ENCODE measurements at places on chromosomes 6 and 20.

- no peak for DNase-seq
Measured at GRCh38 chr6:110389689-110390382, 25.5 kb downstream of the DDO start.

GRCh38 chr20:11544029-11544678, 373.5 kb upstream of the BTBD3 start:
- no peak for DNase-seq

DNA sequence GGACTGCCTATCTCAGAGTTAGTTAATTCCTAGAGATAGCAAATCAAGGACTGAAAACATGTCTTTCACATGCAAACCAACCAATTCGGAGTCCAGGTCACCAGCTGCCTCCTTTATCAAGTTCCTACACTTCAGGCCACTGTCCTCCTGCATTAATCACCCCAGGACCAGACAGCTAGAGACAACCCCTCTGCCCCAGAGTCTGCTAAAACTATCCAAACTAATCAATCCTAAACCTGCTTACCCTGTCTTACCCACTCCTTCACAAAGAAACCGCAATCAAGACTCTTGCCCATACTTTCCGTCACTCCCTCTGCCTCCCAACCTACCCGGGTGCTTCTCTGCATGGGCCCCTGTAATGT, 207.0 kb downstream of the HIVEP2 start:
- no peak for DNase-seq

DNA sequence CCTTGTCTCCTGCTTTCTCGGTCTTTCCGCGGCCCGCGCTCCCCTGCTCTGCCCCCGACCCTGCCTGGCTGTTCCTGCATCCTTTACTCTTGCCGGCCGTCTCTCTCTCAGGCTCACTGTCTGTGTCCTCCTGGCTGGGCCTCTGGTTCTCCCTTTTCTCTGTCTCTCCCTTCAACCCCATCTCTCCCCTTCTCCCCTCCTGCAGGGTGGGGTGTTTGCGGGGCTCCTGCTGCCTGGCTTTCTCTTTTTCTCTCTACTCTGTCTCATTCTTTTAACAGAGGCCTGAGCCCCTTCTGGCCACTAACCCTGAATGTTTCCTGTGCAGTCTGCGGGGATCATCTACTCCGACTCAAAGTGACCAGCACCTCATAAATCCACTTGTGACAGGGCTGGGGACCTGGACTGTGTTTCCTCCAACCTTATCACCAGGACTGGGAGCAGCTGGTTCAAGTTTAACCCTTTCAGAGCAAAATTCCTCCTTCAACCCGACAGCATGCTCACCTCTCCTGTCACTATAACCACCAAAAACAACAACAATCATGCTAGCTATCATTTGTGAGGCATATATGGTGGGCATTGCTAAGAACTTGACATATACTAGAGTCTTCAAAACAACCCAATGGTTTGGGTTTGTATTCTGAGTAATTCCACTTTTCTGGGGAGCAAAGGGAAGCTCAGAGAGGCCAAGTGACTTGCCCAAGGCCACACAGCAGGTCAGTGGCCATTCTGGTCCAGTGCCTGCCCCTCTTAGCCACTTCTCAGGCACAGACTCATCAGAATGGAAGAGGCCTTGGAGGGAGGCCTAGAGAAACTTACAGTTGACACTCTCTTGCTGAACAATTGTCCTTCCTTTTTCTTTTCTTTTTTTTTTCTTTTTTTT, 811 bp upstream of the RSPO4 start:
- DNase-seq = no peak

DNA sequence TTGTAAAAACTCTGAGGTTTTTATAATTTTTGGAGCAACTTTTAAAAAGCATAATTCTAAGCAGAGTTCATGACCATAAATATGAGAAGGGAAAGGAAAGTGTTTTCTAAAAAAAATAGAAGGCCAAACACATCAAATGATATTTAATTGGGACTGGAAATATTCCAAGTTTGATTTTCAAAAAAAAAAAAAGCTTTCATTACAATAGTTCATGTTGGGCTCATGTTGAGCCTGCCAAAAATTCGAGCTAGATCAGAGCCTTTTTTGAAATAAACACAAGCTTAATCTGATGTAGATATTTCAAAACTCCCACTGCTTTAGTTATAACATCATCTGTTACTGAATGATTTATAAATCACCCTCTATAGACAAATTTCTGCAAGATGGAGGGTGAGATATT, 163.4 kb upstream of the DEFB112 start:
- DNase-seq = no peak

DNA sequence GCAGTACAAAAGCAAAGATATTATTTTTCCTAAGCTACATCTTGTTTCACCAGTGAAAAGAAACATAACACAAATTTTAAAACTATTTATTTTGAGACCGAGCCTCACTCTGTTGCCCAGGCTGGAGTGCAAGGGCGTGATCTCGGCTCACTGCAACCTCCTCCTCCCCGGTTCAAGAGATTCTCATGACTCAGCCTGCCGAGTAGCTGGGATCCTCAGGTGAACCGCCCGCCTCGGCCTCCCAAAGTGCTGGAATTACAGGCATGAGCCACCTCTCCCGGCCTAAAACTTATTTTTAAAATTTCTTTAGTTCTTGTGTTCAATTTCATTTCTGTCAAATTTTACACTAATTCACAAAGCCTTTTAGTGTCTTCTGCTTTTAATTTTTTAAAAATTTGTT, 5.9 kb downstream of the SRSF12 start:
- DNase-seq = no peak

GRCh38 chr20:50721881-50722281, 9.5 kb upstream of the PARD6B start:
- no peak for DNase-seq

DNA sequence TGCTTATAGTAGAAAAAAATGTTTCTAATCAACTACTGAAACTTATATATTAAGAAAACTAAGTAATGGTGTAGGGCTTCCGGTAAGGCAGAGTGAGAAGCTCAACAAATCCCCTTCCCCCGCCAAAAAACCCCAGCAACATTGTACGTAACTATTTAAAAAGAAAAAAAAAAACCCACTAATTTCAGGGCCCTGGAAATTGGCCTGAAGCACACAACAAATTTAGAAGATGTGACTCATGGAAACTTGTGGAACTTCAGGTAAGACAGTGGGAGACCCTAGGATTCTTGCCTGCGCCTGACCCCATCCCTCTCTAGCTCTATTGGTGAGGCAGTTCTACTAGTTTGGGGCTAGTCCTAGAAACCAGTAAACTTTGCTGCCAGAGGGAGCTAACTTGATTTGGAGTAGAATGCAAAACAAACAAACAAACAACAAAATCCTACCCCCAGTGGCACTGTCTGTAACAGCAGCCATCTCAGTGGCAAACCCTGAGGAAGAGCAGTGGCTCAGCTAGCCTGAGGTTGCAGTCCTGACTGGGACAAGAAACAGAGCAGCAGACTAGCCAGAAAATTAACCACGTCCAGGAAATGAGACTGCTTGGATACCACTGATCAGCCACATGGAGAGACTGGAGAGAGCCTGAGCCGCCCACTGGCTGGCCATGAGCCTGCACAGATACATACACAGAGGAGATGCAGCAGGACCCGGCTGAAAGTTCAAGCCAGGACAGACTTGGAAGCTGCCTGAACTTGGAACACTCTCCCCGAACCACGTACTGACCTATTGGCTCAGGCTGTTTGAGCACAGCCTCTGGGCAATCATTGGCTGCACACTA, 135.1 kb downstream of the TBXT start:
- DNase-seq = no peak

DNA sequence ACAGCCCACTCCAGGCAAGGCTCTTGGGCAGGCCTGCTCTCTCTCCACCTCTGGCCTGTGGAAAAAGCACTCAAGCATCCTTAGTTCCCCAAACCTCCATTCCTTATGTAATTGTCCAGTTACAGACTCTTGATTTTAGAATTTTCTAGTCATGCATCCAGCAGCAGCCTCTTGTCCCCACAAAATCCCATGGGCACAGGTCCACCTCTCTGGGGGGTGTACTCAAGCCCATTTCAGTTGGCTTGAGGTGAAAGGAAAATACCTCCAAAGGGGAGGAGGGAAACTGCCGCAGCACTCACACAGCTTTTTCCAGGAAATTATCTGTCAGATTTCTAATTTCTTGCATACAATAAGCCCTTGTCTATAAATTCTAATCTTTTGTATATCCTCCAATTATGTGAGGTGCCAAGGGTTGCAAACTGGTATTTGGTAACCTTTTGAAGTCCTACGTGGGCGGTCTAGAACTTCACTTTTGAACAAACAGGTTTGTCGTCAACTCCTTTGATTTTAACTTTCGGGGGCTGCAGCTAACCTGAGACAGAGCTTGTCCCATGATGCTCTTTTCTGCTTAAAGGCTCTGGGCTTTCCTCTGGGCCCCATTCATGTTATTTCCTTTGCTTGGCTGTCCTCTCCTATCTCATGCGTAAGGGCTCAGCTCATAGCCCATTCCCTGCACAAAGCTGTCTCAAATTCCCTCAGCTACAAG, 104.7 kb upstream of the CEP85L start:
- DNase-seq = no peak

GRCh38 chr20:11766961-11767360, 150.7 kb upstream of the BTBD3 start:
- DNase-seq = no peak

DNA sequence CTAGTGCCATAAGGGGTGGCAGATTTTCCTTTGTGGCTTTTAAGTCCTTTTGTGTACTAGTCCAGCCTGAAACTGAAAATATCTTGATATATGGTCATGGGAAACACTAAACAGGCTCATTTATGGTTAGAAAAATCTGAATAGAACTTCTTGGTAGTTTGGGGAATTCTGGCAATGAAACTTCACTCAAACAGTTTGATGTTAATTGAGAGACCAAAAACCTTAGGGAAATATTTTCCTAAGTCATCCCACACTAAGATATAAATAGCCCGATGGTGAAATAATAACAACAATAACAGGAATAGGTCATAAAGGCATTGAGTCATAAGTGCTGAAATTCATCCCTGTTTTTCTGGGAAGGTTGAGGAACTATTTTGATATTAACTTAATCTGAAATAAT, 146.2 kb upstream of the SMLR1 start:
- no peak for DNase-seq

DNA sequence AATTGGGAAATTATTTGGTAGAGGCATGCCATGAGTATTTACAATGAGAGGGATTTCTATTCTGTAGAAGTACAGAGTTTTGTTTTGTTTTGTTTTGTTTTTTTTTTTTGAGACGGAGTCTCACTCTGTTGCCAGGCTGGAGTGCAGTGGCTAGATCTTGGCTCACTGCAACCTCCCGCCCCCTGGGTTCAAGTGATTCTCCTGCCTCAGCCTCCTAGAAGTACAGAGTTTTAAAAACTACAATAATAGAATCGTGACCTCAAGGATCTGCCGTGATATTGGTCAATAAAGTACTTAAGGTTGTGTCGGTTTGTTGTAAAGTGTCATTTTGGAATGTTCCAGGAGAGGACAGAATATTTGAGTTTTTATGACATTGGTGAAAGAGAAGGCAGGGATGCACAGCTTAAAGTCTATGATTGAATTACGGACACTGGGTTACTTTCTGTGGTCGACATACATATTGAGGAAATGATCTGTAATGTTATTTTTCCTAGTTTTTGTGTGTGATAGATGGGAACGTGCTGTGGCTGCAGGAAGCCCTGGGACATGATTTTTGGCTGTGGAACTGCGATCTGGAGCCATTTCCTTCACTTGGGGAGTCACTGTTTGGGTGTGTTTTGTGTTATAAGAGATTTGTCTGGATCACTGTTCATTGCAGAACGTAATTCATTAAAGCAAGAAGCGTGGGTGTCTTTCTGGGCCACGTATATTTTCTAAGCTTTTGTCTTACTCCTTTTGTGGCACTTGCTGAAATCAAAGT, 59.6 kb downstream of the TIAM2 start:
- DNase-seq = no peak

GRCh38 chr20:33894798-33895197, 83.7 kb downstream of the CHMP4B start:
- no peak for DNase-seq

- no peak for DNase-seq
Measured at GRCh38 chr20:37627060-37627766, 66.6 kb upstream of the CTNNBL1 start.

DNA sequence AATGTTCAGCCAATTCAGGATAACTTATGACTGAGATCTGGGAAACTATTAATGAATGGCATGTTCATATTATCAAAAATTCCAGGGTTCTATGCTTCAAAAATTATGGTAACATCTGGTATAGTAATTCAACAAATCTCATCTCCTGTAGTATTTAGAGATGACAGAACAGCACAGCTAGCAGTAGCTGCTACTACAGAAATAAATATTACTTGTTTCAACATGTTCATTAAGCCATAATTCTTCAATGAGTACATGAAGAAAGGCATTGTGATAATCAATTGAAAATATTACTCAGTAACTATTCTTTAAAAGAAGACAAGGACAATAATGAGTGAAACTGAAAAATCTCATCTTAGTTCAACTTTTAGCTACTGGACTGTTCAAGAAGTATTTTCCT, 66.8 kb downstream of the ATG5 start:
- DNase-seq = no peak

DNA sequence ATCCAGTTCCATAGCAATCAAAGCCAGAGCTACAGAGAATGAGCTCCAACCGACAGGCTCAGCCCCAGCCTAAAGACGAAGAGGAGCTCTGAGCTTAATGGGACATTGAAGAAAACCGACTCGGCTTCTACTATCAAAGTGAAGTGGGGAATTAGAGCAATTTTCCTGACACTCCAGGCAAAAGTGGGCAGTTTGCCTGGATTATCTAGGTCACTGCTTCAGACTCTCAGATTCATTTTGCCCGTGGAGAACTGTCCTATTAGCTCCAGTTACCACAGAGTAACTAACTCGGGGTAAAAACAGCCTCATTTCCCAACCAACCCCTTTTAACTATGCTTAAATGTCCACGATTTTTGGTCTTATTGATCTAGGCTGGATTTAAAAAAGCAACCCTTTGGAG, 592.1 kb upstream of the NRSN1 start:
- DNase-seq = no peak

- no peak for DNase-seq
Measured at GRCh38 chr6:116411284-116411623, 40.5 kb downstream of the DSE start.

GRCh38 chr20:51163996-51164600, 141.2 kb upstream of the KCNG1 start:
- no peak for DNase-seq

GRCh38 chr6:167751579-167752115, 75.1 kb upstream of the AFDN start:
- DNase-seq = no peak

- DNase-seq = no peak
Measured at GRCh38 chr20:50083034-50083433, 29.9 kb downstream of the UBE2V1 start.

GRCh38 chr20:58719971-58720371, 27.4 kb downstream of the NPEPL1 start:
- no peak for DNase-seq

Measured in activated T-helper 1 cell treated with Interleukin-2 at 50 U/mL for 16 hours (primary cell).